ENCODE measurements at places on chromosomes 4 and X. TPM values are rescaled to one million over a fixed set of nuclear protein-coding genes. Genes with fewer than 3 reads are reported as not detected.

The SYTL4 gene
- 21.8 TPM for polyA plus RNA-seq

GRCh38 chr4:90112715-90113114 is 14.5 kb upstream of the CCSER1 start:
- no peak for DNase-seq

DNA sequence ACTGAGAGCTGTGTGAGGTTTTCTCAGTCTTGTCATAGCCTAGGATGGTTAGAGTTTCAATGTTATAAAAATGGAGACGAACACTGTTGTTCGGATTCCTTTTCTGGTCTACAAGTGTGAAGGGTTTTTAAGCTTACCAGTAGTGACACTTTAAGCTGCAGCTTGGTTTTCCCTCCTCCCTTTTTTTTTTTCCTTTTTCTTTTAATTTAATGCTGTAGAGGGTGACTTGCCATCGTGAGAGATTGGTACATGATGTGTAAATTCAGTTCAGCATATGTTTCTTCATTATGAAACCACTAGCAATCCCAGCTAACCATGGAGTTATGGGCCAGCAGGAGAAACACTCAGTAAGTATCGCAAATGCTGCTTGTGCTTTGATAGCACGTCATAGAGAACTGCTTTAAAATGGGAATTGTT is 165.0 kb downstream of the RAPGEF2 start:
- no peak for DNase-seq

GRCh38 chr4:184649971-184650855 is 675 bp downstream of the PRIMPOL start:
- no peak for DNase-seq

DNA sequence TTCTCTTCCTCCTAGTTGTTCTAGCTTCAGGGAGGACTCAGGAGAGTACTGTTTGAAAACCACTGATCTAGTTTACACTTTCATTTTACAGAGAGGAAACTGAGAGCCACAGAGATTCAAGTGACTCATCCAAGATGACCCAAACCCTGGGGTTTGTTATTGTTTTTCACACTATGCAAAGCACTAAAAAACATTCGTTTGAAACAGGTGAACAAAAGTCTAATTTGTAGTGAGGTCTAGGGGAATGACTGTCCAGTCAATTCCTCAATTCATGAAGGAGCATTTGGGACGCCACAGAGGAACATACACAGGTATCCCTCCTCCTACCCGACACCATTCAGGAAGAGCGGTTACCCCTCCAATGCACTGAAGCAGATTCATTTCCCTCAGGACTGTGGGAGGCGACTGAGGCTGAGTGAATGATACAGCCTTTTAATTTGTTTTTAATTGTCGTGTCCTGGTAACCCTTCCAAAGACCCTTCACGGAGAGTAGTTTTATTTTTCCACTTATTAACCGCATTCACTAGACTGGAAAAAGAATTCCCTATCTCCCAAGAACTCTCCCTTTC is 30.3 kb downstream of the TLR10 start:
- DNase-seq: no peak

All from right renal cortex interstitium (tissue), 3 donors.